ENCODE measurements at places on chromosomes 12 and 14.
A peak's percentile ranks its signal among the peaks of the same experiment; 100 is the strongest.

- no peak for DNase-seq
Measured at GRCh38 chr14:24418492-24418873, 11.0 kb downstream of the CBLN3 start.

DNA sequence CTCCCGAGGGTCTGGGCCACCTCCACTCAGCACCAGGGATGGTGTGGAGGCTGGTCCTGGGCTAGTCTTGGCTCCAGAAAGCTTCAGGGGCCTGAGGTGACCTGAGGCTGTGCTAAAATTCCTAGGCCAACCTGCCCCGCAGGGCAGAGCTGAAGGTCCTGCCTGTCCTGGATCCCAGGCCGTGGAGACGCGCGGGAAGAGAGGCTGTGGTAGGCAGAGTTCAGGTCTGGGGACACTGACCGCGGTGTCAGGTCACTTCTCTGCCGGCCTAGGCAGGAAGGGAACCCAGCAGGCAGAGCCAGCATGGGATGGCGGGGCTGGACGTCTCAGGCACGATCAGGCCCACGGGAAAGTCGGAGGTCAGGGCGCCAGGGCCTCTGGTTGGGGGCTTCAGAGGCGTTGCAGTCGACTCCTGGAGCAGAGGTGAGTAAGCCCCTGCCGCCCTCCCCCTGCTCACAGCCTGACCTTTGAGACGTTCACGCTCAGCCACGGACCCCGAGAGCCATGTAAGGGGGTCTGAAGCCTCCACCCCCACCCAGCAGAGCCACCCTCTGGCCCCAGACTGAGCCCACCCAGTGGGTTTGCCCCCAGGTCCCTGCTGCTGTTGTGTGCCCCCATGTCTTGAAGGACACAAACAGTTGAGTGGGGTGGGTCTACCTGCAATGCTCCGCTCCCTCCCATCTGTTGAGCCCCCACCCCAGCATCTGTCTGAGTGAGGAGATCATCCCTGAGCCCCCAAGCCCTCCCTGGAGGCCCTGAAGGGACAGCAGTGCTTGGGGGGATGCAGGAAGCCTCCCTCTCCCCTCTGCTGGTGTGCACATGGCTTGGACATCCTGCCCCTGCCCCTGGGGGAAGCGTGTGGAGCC lies 142.7 kb downstream of the KIF26A start:
- DNase-seq, result no peak

DNA sequence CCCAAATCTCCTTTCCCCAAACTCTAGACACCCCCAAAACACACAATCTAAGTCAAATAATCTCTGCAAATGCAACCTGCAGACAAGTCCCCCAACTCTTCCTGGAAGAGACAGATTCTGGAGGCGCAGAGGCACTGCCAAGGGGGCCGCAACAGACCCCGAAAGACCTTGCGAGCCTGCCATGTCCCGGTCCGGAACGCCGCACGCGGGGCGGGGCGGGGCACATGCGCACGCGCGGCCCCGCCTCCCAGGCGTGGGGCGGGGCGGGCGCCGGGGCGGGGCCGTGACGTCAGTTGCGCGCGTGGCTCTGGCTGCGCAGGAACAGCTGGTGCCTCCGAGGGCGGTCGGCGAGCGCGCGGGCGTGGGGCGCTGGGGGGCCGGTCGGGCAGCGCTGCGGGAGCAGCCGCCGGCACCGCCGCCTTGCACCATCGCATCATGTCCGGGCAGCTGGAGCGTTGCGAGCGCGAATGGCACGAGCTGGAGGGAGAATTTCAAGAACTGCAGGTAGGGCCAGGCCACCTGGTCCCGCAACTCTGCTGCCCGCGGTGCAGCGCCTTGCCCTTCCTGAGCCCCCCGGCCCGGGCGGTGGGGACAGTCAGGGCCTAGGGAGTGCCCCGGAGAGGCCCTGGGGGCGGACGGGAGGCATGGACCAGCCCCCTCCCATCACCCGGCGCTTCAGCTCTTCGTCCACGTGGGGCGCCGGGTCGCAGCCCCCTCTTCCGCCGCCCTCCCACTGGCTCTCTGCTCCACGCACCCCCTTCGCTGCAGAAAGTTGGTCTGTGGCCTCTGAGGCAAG lies at the start of gene TMEM120B:
Gene TMEM120B (plus strand): TSS at position 292 of the 796 bp plus-strand sequence. CDS start 144 bp downstream, at position 436.
- peak; percentile 96 for DNase-seq

GRCh38 chr12:91985002-91985787 lies 160.5 kb downstream of the BTG1 start:
- DNase-seq, result no peak

GRCh38 chr12:46480724-46481123 lies 108.2 kb upstream of the SLC38A2 start:
- DNase-seq, result no peak

GRCh38 chr14:20617138-20618003 lies 24.1 kb downstream of the OR6S1 start:
- DNase-seq, result no peak

All from GM13976 (cell line).